ENCODE measurements at places on chromosomes 7 and 10. TPM values are rescaled to one million over a fixed set of nuclear protein-coding genes. Genes with fewer than 3 reads are reported as not detected.

DNA sequence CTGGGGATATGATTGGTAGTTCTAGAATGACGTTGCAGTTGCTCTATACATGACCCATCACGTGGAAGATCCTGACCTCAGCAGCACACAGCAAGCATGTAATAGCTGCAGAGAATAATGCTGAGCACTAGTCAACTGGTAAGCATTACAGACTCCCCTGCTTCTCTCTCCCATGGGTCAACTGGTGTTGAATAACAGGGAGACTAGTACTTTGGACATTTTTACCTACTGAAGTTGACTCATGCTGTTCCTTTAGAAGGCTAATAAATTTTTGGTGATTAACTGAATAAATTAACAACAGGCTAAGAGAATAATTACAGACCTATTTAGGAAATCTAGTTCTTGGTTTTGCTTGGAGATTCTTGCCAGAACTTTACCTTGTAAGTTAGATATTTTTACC is 234.1 kb downstream of the AUTS2 start:
- no peak for DNase-seq
- H3K27me3 ChIP-seq: no peaks in the 10 kb centered on the region
- H3K4me3 ChIP-seq: no peak overlapping the region
- H3K4me1 ChIP-seq: peaks cover 50% of the 10 kb centered on the region
- no peak overlapping the region for H3K27ac ChIP-seq
- no peaks in the 10 kb centered on the region for H3K36me3 ChIP-seq

- H3K36me3 ChIP-seq: no peaks in the 10 kb centered on the region
- H3K4me1 ChIP-seq: peaks cover 8% of the 10 kb centered on the region
- DNase-seq: no peak
These were observed 6.3 kb downstream of the NPFFR1 start for GRCh38 chr10:70277396-70278030.

Gene FKBP6
- polyA plus RNA-seq: 0.15 TPM

Gene HYAL4
- not detected for polyA plus RNA-seq

Gene C10orf53
- not detected for polyA plus RNA-seq

- H3K27me3 ChIP-seq: no peaks in the 10 kb centered on the region
- DNase-seq: no peak
- H3K4me3 ChIP-seq: no peak overlapping the region
- H3K36me3 ChIP-seq: no peaks in the 10 kb centered on the region
These were observed 157.8 kb downstream of the NEURL1 start for GRCh38 chr10:103651333-103651732.

DNA sequence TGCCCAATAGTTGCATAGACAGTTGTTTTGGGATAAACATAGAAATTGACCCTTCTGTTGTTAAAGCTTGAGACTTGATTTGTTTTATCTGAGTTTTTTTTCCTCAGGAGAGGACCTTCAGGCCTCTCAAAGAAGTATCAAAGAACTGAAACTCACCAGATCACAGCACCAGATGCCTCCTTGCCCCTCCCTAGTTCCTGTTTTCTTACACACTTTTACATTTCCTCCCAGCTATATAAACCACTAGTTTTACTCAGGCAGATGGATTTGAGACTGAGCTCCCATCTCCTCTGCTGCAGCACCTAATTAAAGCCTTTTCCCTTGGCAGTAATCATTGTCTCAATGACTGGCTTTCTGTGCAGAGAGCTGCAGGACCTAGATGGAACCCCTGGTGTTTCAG is 150.6 kb upstream of the NRG3 start:
- H3K27ac ChIP-seq: no peak overlapping the region
- no peaks in the 10 kb centered on the region for H3K27me3 ChIP-seq
- no peak overlapping the region for H3K4me3 ChIP-seq

GRCh38 chr7:158001621-158002320 is 585.9 kb downstream of the PTPRN2 start:
- DNase-seq: no peak
- H3K27ac ChIP-seq: no peak overlapping the region
- no peaks in the 10 kb centered on the region for H3K36me3 ChIP-seq
- no peaks in the 10 kb centered on the region for H3K27me3 ChIP-seq
- no peak overlapping the region for H3K4me3 ChIP-seq
- H3K4me1 ChIP-seq: no peaks in the 10 kb centered on the region

- H3K27me3 ChIP-seq: peaks cover 59% of the 10 kb centered on the region
- no peaks in the 10 kb centered on the region for H3K36me3 ChIP-seq
- peaks cover 5% of the 10 kb centered on the region for H3K4me1 ChIP-seq
- no peak overlapping the region for H3K4me3 ChIP-seq
These were observed 8.4 kb upstream of the PVRIG start for GRCh38 chr7:100211342-100211780.

DNA sequence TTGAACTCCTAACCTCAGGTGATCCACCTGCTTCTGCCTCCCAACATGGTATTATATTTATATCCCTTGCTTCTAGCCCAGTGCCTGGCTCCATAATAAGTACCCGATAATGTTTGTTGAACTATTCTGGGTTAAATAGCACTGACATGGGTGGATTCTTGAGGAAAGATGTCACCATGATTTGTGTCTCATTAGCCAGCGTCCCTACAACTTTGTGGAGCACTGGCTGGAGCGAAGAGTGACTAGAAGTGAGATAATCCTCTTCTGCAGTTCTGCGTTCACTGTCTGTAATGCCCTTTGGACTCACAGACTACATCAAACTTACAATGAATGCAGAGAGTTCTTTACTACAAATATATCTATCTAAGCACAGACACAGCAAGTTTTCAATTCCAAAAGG is 16.9 kb upstream of the AKR1E2 start:
- no peak overlapping the region for H3K4me3 ChIP-seq
- no peak for DNase-seq
- no peak overlapping the region for H3K27ac ChIP-seq
- peaks cover 4% of the 10 kb centered on the region for H3K4me1 ChIP-seq
- H3K27me3 ChIP-seq: no peaks in the 10 kb centered on the region
- H3K36me3 ChIP-seq: no peaks in the 10 kb centered on the region

Gene SYNPO2L
- polyA plus RNA-seq: 0.16 TPM

- no peaks in the 10 kb centered on the region for H3K36me3 ChIP-seq
- DNase-seq: no peak
- H3K27me3 ChIP-seq: no peaks in the 10 kb centered on the region
- H3K27ac ChIP-seq: no peak overlapping the region
These were observed 207.0 kb downstream of the ANK3 start for GRCh38 chr10:60182691-60183090.

- no peak overlapping the region for H3K4me3 ChIP-seq
- peaks cover 10% of the 10 kb centered on the region for H3K4me1 ChIP-seq
- no peak overlapping the region for H3K27ac ChIP-seq
- no peaks in the 10 kb centered on the region for H3K27me3 ChIP-seq
- no peak for DNase-seq
These were observed 169.0 kb upstream of the PRKCQ start for GRCh38 chr10:6748981-6749635.

Gene AS3MT
- 7.2 TPM for polyA plus RNA-seq

Gene WBP1L
- polyA plus RNA-seq: 5.1 TPM

DNA sequence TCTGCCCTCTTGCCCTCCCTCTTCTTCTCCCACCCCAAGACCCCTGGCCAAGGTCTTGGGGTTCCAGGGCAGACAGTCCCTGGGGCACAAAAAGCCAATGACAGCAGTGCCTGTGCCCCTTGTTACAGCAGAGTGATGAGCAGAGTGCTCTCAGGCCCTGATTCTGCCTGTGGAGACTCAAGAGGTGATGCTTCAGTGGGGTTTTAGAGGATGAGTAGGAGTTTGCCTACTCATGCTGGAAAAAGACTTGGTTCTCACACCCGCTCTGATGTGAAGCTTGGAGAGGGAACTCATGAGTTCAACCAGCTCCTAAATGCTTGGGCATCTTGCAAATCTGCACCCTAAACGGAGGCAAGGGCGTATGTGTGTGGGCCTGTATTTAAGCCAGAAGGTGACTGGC is 58.2 kb downstream of the CAMK2B start:
- no peak overlapping the region for H3K27ac ChIP-seq
- no peaks in the 10 kb centered on the region for H3K4me1 ChIP-seq
- no peak for DNase-seq
- H3K4me3 ChIP-seq: no peak overlapping the region
- H3K36me3 ChIP-seq: no peaks in the 10 kb centered on the region
- H3K27me3 ChIP-seq: no peaks in the 10 kb centered on the region

- no peak overlapping the region for H3K27ac ChIP-seq
- no peak for DNase-seq
- H3K36me3 ChIP-seq: no peaks in the 10 kb centered on the region
- no peak overlapping the region for H3K4me3 ChIP-seq
These were observed 355.7 kb upstream of the AKR1E2 start for GRCh38 chr10:4470231-4470835.

Gene PNLIPRP3
- not detected for polyA plus RNA-seq

DNA sequence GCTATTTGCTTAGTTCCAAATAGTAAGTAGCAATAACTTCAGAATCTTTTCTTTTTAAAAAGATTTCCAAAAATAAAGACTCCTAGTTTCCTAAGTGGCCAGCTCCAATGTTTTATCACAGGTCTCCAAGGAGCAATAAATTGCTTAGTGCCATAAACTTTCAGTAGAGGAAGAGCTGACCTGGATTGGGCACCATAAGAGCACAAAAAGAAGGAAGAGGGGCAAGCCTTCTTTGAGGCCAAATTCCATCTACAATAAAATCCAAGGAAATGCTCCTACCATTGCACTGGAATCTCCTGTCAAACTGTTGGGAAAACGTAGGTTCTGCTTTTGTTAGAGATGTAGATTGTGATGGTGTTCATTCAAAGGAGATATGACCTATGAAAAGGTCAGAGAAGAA is 64.0 kb downstream of the DENND2A start:
- no peak overlapping the region for H3K4me3 ChIP-seq
- DNase-seq: no peak
- no peaks in the 10 kb centered on the region for H3K4me1 ChIP-seq
- no peaks in the 10 kb centered on the region for H3K27me3 ChIP-seq
- H3K36me3 ChIP-seq: no peaks in the 10 kb centered on the region
- H3K27ac ChIP-seq: no peak overlapping the region

DNA sequence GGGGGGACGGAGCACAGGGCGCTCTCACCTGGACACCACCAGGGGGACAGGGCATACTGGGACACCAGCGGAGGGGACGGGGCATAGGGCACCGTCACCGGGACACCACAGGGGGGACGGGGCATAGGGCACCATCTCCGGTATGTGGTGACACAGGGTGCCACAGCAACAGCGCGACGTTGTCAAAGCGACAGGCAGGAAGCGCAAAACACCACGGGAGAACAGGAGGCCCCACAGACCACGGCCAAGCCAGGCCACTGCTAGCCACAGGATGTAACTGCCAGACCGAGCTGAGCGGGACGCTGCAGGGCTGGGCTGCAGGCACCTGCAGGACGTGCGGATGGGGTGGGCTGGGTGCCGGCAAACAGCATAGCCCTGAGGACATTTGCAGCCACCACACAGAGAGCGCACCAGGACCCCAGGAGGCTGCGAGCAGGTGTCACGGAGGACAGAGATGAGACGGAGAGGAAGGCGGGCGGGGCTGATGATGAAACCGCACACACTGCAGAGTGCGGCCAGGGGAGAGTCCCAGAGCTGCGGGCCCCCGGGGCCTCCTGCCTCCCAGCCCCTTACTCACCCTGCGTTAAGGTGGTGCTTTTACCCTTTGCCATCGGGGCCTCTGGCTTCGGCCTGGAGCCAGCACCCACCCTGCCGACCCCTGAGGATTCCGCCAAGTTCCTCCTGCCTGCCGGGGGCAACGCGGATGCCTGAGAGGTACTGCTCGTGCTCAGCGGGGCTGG is 17.5 kb downstream of the MICALL2 start:
- no peak overlapping the region for H3K4me3 ChIP-seq
- H3K27ac ChIP-seq: no peak overlapping the region
- H3K4me1 ChIP-seq: no peaks in the 10 kb centered on the region
- no peaks in the 10 kb centered on the region for H3K27me3 ChIP-seq
- H3K36me3 ChIP-seq: no peaks in the 10 kb centered on the region
- DNase-seq: no peak

Gene MPP7
- polyA plus RNA-seq: 5.0 TPM

DNA sequence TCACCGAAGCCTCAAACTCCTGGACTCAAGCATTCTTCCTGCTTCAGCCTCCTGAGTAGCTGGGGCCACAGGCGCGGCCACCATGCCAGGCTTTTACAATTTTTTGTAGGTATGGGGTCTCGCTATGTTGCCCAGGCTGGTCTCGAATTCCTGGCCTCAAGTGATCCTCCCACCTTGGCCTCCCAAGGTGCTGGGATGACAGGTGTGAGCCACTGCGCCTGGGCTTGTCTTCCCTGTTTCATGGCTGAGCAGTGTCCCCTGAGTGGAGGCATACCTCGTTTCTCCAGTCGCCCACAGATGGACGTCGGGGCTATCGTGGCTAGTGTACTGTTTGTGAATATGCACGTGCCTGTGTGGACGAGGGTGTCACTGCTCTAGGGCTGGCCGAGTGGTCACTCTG is 11.3 kb downstream of the INPP5A start:
- no peak overlapping the region for H3K27ac ChIP-seq
- no peak for DNase-seq
- H3K4me3 ChIP-seq: no peak overlapping the region
- H3K27me3 ChIP-seq: no peaks in the 10 kb centered on the region
- no peaks in the 10 kb centered on the region for H3K4me1 ChIP-seq
- H3K36me3 ChIP-seq: no peaks in the 10 kb centered on the region

DNA sequence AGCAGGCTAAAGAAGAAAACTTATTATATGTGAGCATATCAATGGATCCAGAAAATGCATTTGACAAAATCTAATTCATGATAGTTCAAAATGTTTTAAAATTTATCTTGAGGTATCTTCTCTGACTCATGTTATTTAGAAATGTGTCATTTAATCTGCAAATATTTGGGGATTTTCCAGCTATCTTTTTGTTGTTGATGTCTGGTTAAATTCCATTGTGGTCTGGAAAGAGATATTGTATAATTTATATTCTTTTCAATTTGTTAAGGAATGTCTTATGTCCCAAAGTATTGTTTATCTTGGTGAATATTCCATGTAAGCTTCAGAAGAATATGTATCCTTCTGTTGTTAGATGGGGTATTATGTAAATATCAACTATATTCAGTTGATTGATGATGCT is 942.5 kb downstream of the KCNMA1 start:
- DNase-seq: no peak
- H3K36me3 ChIP-seq: no peaks in the 10 kb centered on the region

Gene PNLIP
- polyA plus RNA-seq: not detected

DNA sequence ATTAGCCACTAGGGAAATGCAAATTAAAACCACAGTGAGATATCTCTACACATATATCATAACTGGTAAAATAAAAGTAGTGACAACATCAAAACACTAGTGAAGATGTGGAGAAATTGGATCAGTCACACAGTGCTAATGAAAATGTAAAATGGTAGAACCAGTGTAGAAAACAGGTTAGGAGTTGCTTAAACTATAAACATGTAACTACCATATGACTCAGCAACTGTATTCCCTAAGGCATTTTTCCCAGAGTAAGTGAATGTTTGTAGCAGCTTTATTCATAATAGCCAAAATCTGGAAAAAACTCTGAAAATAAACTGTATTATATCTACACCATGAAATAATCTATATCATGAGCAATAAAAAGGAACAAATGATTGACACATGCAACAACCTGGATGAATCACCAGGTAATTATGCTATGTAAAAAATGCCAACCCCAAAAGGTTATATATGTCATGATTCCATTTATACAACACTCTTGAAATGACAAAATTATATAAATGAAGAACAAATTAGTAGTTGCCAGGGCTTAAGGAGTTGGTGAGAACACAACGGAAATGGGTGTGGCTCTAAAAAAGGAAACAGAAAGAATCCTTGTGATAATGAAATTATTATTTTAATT is 22.8 kb downstream of the SLC25A40 start:
- H3K27me3 ChIP-seq: no peaks in the 10 kb centered on the region
- no peaks in the 10 kb centered on the region for H3K36me3 ChIP-seq
- no peak overlapping the region for H3K27ac ChIP-seq
- DNase-seq: no peak
- peaks cover 17% of the 10 kb centered on the region for H3K4me1 ChIP-seq

GRCh38 chr10:84551437-84552120 is 223.2 kb downstream of the CCSER2 start:
- H3K36me3 ChIP-seq: no peaks in the 10 kb centered on the region
- no peak for DNase-seq
- H3K27ac ChIP-seq: no peak overlapping the region
- no peaks in the 10 kb centered on the region for H3K4me1 ChIP-seq
- no peak overlapping the region for H3K4me3 ChIP-seq
